Liver (tissue), 10 donors: ENCODE measurements at places on chromosomes 3 and 15. TPM values are rescaled to one million over a fixed set of nuclear protein-coding genes. Genes with fewer than 3 reads are reported as not detected.
A peak's percentile ranks its signal among the peaks of the same experiment; 100 is the strongest.

The NR2E3 gene
- total RNA-seq = 0.17 TPM

DNA sequence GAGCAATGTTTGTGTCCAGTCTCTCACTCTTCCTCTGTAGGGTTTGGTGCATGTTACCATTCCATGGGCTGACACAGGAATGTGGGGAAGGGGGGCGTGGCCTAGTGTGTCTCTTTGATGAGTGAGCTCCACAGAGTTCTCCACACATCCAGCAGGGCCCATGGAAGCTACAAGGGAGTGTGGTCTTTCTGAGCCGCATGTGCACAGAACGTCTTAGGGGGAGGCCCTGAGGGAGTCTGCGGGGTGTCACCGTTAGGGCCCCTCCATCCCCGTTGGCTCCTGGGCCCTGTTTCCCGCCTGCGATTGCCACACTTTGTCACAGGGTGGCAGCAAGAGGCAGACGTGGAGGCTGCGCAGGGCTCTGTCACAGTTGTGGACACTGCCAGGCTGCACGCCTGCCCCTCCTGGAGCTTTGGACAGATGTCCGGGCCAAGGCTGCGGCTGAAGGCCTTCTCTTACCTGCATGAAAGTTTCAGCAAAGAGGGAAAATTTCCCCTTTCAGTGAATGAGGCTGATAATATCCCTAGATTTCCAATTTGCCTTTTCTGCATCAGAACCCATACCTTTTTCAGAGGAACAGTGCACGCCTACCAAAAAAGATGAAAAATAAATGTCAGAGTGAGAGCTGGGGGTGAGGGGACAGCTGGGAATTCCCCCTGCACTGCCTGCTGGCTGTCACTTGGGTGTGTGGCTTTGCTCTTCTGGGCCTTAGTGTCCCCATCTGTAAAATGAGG lies 24.3 kb downstream of the CACNA2D3 start:
- H3K4me1 ChIP-seq = no peaks in the 10 kb centered on the region
- no peaks in the 10 kb centered on the region for H3K36me3 ChIP-seq
- DNase-seq = peak; percentile 50
- H3K4me3 ChIP-seq = no peak overlapping the region
- H3K27me3 ChIP-seq = no peaks in the 10 kb centered on the region

DNA sequence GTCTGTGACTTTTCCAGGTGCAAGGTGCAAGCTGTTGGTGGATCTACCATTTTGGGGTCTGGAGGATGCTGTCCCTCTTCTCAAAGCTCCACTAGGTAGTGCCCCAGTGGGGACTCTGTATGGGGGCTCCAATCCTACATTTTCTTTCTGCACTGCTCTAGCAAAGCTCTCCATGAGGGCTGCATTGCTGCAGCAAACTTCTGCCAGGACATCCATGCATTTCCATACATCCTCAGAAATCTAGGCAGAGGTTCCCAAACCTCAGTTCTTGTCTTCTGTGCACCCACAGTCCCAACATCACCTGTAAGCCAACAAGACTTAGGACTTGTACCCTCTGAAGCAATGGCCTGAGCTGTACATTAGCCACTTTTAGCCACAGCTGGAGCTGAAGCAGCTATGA lies 694.5 kb upstream of the BCHE start:
- DNase-seq = no peak
- no peak overlapping the region for H3K4me3 ChIP-seq
- no peaks in the 10 kb centered on the region for H3K36me3 ChIP-seq
- H3K4me1 ChIP-seq = no peaks in the 10 kb centered on the region
- no peak overlapping the region for H3K27ac ChIP-seq
- H3K27me3 ChIP-seq = no peaks in the 10 kb centered on the region

DNA sequence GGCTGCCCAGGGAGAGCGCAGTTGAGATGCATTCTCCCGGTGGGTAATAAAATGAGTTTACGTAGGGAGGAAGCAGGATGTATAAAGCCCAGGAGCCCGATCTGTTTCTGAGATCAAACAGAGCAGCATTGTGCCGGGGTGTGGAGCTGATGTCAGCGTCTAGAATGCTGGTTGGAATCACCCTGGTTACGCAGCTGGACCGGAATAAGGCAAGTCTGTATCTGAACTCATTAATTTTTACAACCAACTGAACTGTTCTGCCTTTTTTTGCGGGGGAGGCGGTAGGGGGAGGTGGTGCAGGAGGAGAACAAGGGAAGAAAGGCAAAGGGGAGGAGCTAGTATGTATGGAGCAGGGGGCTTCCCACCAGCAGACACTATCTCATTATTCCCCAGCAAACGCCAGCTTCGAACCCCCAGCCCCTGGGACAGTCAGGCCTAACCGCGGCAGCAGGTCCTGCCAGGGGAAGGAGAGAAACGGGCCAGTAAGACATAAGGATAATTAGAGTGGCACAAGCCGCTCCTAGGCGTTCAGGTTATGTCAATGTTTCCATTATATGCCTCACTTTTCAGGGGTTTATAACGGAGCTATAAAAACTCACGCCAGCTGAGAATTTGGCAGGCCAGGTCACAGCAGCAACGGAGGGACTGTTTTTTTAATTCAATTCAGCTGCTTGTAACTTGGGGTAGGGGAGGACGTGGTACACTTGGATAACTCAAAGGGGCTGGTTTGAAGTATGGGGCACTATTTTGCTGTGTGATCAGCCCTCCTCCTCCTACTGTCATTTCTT lies 175.3 kb upstream of the HES1 start:
- no peak overlapping the region for H3K27ac ChIP-seq
- no peak overlapping the region for H3K4me3 ChIP-seq
- no peaks in the 10 kb centered on the region for H3K4me1 ChIP-seq
- H3K27me3 ChIP-seq = no peaks in the 10 kb centered on the region
- DNase-seq = no peak
- no peaks in the 10 kb centered on the region for H3K36me3 ChIP-seq

DNA sequence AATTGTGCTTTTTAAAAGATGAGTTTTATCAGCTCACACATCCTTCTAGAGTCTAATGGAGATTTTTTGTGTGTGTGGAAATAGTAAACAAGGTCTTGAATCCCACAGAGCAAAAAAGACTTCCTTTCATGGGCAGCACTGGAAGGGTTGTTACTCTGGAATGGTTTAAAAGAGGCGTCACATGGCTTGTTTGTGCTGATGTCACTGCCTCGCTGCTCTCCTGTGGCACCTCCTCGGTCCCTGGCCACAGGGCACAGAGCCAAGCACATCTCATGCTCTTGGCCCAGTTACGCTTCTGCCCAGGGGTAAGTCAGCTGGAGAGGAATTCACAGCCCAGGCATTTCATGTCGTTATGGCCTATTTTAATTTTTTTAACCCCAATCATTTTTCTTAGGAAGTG lies 53.2 kb downstream of the PGPEP1L start:
- no peak for DNase-seq
- H3K36me3 ChIP-seq = no peaks in the 10 kb centered on the region
- no peak overlapping the region for H3K4me3 ChIP-seq
- peaks cover 10% of the 10 kb centered on the region for H3K4me1 ChIP-seq

- H3K27me3 ChIP-seq = no peaks in the 10 kb centered on the region
- H3K36me3 ChIP-seq = no peaks in the 10 kb centered on the region
- peaks cover 1% of the 10 kb centered on the region for H3K4me1 ChIP-seq
- H3K4me3 ChIP-seq = no peak overlapping the region
- no peak overlapping the region for H3K27ac ChIP-seq
- no peak for DNase-seq
Measured at GRCh38 chr15:91936182-91936775, 82.8 kb downstream of the SLCO3A1 start.

GRCh38 chr3:149599236-149599635 lies 58.6 kb downstream of the WWTR1 start:
- peaks cover 8% of the 10 kb centered on the region for H3K4me1 ChIP-seq
- peak overlapping the region; percentile 68 for H3K27ac ChIP-seq
- H3K36me3 ChIP-seq = no peaks in the 10 kb centered on the region
- H3K27me3 ChIP-seq = no peaks in the 10 kb centered on the region

GRCh38 chr3:72891053-72891855 lies 3.4 kb downstream of the GXYLT2 start:
- H3K27ac ChIP-seq = no peak overlapping the region
- no peaks in the 10 kb centered on the region for H3K36me3 ChIP-seq
- no peak overlapping the region for H3K4me3 ChIP-seq

DNA sequence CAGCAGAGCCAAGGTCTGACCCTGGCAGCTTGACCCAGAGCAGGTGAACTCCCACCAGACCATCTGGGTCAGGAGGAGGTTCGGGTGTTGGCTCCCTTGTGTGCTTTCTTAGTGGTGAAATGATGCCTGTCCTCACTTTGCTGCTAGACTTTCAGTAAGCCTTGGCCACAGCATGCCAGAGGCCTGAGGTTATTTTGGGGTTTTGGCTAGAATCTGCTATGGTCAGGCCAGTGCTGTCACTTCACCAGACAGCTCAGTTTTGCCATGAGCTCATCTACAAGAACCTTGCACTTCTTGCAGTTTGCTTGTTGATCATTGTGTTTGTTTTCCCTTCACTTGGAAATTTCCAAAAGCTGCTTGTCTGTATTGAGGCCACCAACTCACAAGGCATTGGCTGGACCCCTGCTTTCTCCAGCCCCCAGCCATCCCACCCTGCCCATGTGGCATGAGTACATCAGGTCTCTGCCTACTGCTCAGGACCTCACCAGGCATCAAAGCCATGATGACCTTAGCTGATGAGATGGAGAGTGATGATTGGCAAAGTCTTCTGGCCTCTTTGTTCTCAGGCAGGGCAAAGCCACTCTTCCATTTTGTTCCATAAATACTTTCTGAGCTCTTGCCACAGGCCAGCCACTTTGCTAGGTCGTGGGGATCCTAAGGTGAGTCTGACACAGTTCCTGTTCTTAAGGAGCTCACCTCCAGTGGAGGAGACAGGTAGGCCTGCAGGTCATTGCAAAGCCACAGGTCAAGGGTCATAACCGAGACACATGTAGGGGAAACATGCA lies 122.6 kb downstream of the ARNT2 start:
- no peaks in the 10 kb centered on the region for H3K4me1 ChIP-seq
- no peaks in the 10 kb centered on the region for H3K36me3 ChIP-seq
- H3K4me3 ChIP-seq = no peak overlapping the region
- H3K27ac ChIP-seq = no peak overlapping the region
- H3K27me3 ChIP-seq = no peaks in the 10 kb centered on the region

The TTLL13 gene
- total RNA-seq = 0.08 TPM

GRCh38 chr3:24155276-24155675 lies 210.2 kb downstream of the NR1D2 start:
- H3K27me3 ChIP-seq = no peaks in the 10 kb centered on the region
- no peaks in the 10 kb centered on the region for H3K4me1 ChIP-seq
- no peak overlapping the region for H3K27ac ChIP-seq
- H3K4me3 ChIP-seq = no peak overlapping the region
- DNase-seq = no peak

DNA sequence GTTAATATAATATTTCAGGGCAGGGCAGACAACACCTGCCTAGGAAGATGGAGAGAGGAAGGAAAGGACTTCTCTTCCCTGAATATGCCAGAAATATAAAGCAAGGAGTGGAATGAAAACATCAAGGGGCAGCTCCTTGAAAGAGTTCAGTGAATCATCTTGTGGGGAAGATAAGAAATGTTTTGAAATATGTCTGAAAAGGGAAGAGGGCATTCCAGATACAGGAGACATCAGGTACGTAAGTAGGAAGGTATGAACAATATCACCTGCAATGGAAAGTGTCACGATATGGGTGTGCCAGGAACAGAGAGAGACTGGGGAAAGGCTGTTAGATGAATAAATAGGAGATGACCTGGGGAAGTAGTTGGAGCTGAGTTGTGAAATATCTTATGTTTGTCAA lies 75.8 kb upstream of the WDR72 start:
- no peak overlapping the region for H3K27ac ChIP-seq
- H3K27me3 ChIP-seq = no peaks in the 10 kb centered on the region
- no peak for DNase-seq
- H3K4me3 ChIP-seq = no peak overlapping the region
- H3K36me3 ChIP-seq = no peaks in the 10 kb centered on the region

DNA sequence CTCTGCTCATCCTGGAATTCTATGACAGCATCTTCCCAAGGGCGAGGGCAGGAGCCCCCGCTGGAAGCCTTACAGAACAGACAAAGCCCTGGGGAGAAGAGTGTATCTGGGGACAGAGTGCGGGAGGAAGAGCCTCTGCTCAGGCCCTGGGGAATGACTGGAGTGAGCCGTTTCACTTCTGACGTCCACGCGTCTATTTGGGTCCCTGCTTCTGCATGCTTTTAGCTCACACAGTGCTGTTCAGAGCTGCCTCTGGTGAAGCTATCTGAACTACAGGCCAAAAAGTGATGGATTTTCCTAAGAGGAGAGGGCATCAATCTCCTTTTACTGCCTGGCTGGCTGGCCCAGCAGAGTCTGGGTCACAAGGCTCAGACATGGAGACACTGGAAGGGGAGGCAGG lies 311.8 kb downstream of the NTRK3 start:
- H3K36me3 ChIP-seq = no peaks in the 10 kb centered on the region
- H3K4me1 ChIP-seq = no peaks in the 10 kb centered on the region
- no peaks in the 10 kb centered on the region for H3K27me3 ChIP-seq
- no peak overlapping the region for H3K27ac ChIP-seq
- H3K4me3 ChIP-seq = no peak overlapping the region
- DNase-seq = no peak

DNA sequence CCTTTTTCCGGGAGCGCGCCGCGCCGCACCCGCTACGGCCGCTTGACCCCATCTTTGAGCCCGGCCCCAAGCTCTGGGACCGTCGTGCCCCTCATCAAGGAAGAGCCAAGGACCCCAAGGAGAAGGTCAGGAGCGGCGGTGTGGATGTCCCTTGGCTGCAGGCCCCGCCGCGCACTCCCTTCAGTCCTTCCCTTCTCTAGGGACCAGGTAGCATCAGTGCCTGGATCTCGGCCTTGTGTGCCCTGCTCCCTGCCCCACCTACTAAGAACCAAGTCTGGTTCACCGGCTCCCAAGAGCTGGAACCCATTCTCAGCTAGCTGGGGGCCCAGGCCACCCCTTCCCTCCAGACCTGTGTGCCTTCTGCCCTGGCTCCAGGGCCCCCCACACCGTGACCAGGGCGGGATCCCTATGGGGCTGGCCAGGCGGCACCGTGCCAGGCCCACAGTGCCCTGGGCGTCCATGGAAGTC lies 69.3 kb upstream of the CGNL1 start:
- H3K36me3 ChIP-seq = no peaks in the 10 kb centered on the region
- no peak overlapping the region for H3K27ac ChIP-seq
- no peak for DNase-seq
- H3K4me3 ChIP-seq = peak overlapping the region; percentile 73
- H3K4me1 ChIP-seq = peaks cover 8% of the 10 kb centered on the region

DNA sequence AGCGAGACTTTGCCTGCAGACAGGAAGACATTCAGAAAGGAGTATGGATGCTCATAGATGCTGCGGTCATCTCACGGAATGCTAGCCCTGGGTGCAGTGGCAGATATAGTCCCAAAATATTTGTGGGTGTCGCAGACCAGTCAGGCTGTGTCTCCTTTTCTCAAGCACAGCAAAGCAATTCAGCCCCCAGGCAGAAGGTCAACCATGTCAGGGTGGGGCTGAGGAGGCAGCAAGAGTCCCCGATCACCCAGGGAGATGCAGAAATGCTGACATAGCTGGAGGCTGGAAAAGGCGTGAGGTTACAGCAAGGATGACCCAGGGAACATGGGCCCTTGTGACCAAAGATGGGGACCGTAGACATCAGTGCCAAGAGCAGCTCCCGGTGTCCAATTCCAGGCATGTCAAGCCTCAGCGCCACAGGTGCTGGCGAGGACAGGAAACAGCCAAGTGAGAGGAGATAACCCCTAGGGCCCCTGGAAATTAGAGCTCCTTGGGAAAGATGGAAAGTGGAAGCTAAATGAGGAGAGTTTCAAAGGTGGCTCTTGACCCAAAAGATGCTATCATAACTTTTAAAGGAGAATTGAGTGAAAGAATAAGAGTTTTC lies 81.2 kb upstream of the ABHD17C start:
- no peak overlapping the region for H3K4me3 ChIP-seq
- no peak overlapping the region for H3K27ac ChIP-seq
- DNase-seq = no peak
- no peaks in the 10 kb centered on the region for H3K27me3 ChIP-seq

- peak; percentile 84 for DNase-seq
- no peaks in the 10 kb centered on the region for H3K36me3 ChIP-seq
- no peak overlapping the region for H3K4me3 ChIP-seq
- H3K27me3 ChIP-seq = no peaks in the 10 kb centered on the region
- no peak overlapping the region for H3K27ac ChIP-seq
Measured at GRCh38 chr3:13461169-13462124, 18.7 kb upstream of the HDAC11 start.
